Endodermal cell (in vitro differentiated cells): ENCODE measurements at places on chromosomes 4 and X. TPM values are rescaled to one million over a fixed set of nuclear protein-coding genes. Genes with fewer than 3 reads are reported as not detected.

The ITM2A gene
- 24.8 and 29.6 TPM in 2 replicates for total RNA-seq

The NXF2 gene
- 0.61 and 0.75 TPM in 2 replicates for total RNA-seq

The PCSK1N gene
- 2.5 to 4.0 TPM (median 2.7 TPM) in 3 replicates for total RNA-seq

The DCAF16 gene
- 52.0 and 55.4 TPM in 2 replicates for total RNA-seq

The TMPRSS11A gene
- total RNA-seq: not detected in 2 replicates

The TMPRSS11D gene
- not detected in 2 replicates for total RNA-seq

The BRS3 gene
- not detected in 3 replicates for total RNA-seq

The GRID2 gene
- 40.4 to 53.1 TPM (median 41.7 TPM) in 3 replicates for total RNA-seq

The CLCN5 gene
- total RNA-seq: 11.2 to 21.0 TPM (median 18.9 TPM) in 3 replicates

The F8A3 gene
- 5.4 and 6.2 TPM in 2 replicates for total RNA-seq

- DNase-seq: no peak
Observed at GRCh38 chr4:7812231-7812857, 127.3 kb downstream of the AFAP1 start.

DNA sequence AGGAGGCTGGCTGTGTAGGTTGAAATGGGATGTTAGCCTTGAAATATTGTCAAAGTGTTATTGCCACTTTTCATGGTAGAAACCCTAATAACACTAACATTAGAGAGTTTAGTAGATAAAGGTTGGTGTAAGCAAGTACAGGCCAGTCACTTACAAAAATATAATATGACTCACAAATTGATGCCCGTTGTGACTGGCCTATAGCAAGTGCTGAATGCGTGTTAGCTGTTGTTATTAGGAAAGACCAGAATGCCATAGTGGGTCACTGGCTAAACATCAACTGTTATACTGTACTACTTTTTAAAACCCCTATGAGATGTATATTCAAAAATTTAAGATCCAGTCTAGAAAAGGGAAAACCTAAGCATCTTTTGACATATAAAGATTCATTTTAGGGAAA is 20.4 kb upstream of the GDPD2 start:
- no peak for DNase-seq

DNA sequence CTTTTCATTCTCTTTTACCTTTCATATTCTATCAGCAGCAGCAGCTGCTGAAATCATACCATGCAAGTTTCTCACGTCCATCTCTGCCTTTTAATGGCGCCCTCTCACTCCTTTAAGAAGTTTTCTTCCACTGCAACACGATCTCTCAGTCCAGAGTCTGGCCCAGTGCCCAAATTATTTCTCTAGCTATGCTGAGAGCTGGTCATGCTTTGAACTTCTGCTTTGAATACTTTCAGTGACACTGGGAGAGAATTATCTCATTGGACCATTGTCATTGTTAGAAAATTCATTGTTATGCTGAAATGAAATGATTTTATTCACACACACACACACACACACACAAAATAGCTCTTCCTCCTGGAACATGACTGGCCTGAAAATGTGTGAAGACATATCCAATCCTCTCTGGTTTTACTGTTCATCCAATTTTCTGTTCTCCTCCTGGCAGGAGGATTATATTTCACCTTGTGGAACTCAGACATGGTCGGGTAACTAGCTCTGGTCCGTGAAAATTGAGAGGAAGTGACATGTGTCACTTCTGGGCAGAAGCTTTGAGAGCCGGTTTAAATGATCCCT is 1.3 kb upstream of the PDHA1 start:
- DNase-seq: no peak

DNA sequence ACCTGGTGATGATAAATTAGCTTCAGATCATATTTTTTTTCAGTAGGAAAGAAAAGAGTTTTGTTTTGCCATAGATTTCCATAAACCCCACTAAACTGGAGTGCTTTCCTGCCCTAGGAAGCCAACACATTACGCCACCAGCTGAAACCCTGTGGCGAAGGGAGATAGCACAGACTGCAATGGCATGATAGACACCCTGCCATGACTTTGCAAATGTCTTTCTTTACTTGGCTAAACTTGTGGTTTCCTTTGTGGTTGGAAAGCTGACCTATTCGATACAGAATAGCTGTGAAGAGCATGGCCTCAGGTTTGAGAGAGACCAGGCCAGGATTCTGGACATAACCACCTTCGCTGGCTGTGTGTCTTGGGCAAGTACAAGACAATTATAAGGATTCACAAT is 19.1 kb downstream of the MFAP3L start:
- DNase-seq: no peak

GRCh38 chrX:154486396-154487207 is at the start of gene UBL4A:
TSS of gene UBL4A (minus strand) at chrX:154486615. CDS start at chrX:154486584, 31 bp downstream.
- DNase-seq: peak; percentile 75

DNA sequence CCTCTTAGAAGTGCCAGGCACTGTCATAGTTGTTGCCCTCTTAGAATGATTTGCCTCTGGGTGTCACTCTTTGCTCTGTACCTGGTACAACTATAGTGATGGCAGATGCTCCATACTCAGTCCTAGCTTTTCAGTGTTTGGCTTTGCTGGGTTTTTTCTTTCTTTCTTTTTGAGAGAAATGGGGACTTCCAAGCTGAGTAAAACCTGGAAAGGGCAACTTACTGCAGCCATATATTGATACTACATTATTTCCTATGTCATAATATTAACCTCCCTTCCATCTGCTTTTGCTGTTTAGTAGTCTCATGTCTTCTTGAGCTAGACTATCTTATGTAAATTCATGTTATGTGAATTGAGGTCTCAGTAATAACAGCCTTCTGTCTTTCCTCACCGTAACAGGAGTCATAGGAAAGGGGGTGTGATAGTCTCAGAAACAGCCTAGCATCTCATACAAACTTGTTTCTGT is 49.0 kb downstream of the NIPAL1 start:
- DNase-seq: no peak

DNA sequence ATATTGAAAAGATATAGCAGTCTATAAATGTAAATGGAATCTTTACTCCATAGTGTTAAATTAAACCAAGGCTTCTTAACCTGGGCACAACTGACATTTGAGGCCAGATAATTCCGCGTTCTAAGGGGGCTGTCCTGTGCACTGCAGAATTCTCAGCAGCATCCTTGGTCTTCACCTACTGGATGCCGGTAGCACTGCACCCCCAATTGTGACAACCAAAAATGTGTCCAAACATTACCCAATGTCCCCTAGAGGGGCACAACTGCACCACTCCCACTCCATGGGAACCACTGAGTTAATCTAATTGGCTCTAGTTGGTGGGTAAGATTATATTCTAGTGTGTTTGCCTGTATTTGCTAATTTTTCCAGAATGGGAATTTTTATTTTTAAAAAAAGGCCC is 16.6 kb downstream of the AP1S2 start:
- DNase-seq: peak; percentile 74

- DNase-seq: peak; percentile 75
Observed at GRCh38 chr4:68175562-68176155, 46.0 kb upstream of the TMPRSS11F start.

DNA sequence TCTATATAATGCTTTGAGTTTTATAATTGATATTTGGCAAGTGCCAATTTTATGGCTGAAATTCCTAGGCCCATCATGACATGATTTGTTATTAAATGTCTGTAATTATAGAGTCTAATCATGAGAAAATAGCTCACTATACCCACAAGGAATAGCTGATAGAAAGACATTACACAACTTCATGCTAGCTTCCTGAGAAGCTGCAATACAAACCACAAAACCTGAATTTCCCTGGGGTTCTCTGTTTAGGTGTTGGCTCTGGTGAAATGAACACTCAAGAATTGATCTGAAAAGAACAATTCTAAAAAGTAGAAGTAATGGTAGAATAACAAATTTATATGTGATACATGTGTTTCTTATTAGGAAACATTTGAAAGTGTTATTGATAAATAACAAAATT is 169.6 kb downstream of the GASK1B start:
- DNase-seq: no peak

- DNase-seq: no peak
Observed at GRCh38 chrX:28581522-28581921, 5.7 kb upstream of the IL1RAPL1 start.

GRCh38 chrX:113726898-113727297 is 857.0 kb upstream of the HTR2C start:
- DNase-seq: no peak

DNA sequence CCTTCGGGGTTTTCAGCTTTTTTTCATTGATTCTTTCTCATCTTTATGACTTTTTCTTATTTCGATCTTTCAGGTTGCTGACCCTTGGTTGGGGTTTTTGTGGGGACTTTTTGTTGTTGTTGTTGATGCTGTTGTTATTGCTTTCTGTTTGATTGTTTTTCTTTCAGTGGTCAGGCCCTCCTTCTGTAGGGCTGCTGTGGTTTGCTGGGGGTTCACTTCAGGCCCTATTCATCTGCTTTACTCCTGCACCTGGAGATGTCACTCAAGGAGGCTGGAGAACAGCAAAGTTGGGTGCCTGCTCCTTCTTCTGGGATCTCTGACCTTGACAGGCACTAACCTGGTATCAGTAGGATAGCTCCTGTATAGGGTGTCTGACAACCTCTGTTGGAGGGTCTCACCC is 39.9 kb upstream of the PCDH18 start:
- DNase-seq: no peak

GRCh38 chrX:17831255-17831654 is 29.8 kb downstream of the RAI2 start:
- DNase-seq: no peak

- peak; percentile 74 for DNase-seq
Observed at GRCh38 chrX:129099207-129099606, 424.1 kb downstream of the SMARCA1 start.

DNA sequence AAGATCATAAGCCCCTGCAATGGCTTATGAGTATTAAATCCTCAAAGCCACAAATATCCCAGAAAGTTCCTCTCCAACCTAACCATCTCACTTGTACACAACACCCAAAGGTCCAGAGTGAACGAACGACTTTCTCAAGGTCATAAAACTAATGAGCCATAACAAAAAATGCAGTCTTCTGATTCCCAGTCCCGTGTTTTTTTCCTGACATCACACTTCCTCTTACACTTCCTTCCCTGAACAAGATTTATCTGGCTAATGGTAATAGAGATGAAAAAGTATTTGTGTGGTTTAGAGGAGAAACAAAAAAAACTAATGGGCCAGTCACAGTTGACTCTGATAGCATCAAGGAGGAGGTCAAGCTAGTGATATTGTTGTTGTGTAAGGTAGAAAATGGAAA is 99.5 kb upstream of the KLHL13 start:
- no peak for DNase-seq

DNA sequence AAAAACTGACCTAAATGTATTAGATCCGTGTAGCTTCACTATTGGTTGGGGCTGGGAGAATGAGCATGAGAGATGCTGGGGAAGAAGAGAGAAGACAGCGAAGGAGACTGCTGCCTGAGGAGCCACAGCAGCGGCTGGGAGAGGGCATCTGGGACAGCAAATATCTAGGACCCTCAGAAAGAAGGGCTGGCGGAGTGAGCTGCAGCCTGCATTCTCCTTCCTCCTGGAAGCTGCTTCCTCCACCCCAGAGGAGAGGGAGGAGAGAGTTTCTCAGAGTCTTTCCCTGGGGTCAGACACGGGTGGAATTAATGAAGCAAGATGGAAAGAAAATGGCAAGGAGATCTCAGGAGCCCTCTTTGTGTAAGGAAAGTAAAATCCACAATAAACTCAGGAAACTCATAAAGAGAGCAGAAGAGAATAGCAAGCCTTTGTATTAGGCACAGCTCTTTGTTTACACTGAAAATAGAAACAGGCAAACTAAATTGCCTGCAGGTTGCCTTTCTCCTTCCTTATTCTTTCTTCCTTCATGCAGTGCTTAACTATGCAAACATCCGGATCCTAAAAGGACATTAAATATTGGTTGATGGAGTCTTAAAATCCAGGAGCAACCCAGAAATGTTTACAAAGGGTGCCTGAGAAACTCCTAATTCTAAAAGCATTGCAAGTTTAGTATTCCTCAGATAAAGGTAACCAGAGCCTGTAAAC is 130.3 kb upstream of the GALNT7 start:
- no peak for DNase-seq

DNA sequence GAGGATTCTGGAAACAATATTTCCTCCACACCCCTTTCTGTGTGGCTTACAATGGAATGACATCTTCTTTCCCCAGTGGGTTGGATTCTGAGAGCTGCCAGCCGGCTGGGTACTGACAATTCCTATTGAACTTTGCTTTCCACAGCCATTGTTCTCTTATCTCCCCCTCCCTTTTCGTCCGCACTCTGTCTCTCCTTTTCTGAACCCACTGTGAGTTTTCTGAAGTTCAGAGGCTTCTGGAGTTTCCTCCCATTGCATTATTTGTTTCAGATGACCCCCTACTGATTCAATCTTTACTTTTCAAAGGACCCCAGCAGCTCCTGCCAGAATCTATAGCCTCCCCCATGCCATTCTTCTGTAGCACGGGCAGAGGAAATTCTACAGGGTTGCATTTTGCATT is 10.4 kb downstream of the SMPX start:
- no peak for DNase-seq

DNA sequence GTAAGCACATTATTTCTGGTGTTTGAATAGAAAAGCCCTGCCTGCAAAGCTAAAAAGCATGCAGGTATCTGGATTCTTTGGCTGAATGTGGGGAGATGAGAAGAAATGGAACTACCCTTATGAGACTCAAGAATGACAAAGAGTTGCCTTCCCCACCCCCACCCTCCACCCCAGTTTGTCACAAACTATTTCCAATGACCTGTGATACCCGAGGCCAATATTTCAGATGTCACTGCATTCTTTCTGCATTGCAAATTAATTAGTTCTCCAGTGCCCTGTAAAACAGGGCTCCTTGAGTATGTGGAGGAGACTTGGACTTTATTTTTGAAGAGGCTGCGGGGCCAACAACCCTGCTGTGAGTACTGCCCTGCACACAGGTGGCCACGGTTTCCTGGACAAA is 116.4 kb downstream of the ZNF827 start:
- no peak for DNase-seq

DNA sequence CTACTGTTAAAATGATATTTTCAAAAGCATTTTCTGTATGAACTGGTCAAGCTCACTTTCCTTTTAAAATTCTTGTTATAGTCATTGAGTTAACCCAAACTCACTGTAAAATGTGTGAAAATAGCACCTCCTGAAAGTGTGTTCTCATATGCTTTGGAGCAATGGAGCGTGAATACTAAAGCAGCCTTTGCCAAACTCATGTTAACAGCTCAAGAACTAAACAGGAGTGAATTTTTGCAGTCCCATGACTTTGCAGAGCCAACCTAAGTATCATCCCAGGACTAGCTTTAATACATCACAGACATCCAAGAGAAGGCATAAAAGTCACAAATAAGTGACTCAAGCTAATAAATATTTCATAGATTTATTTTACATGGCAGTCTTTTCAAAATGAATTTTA is 2.3 kb downstream of the AMMECR1 start:
- DNase-seq: no peak

DNA sequence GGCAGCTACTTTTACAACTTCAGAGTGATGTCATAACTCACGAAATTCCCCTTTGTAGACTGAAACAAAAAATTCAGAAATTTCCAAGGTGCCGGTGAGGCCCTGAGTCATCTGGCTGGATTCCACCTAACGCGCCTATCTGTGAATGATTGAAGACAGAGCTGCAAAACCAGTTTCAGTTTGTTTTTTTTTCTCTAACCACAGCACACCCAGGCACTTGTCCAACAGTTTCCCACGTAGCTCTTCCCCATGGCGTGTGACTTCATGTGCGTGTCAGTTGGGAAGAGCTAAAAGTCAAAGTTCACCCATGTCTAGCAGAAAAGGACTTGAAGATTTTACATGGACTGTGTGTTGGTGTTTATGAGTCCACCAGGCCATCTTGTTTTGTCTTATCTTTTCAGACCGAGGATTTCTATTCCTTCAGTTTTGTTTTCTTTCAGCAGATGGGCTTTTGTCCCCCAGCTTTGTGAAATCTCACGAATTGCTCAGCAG is 16.4 kb downstream of the TCEANC start:
- DNase-seq: no peak

- no peak for DNase-seq
Observed at GRCh38 chr4:41181037-41181436, 33.3 kb downstream of the APBB2 start.

GRCh38 chr4:10554694-10555093 is 97.5 kb upstream of the ZNF518B start:
- DNase-seq: peak; percentile 85
